ENCODE measurements at places on chromosomes 6 and 20.

DNA sequence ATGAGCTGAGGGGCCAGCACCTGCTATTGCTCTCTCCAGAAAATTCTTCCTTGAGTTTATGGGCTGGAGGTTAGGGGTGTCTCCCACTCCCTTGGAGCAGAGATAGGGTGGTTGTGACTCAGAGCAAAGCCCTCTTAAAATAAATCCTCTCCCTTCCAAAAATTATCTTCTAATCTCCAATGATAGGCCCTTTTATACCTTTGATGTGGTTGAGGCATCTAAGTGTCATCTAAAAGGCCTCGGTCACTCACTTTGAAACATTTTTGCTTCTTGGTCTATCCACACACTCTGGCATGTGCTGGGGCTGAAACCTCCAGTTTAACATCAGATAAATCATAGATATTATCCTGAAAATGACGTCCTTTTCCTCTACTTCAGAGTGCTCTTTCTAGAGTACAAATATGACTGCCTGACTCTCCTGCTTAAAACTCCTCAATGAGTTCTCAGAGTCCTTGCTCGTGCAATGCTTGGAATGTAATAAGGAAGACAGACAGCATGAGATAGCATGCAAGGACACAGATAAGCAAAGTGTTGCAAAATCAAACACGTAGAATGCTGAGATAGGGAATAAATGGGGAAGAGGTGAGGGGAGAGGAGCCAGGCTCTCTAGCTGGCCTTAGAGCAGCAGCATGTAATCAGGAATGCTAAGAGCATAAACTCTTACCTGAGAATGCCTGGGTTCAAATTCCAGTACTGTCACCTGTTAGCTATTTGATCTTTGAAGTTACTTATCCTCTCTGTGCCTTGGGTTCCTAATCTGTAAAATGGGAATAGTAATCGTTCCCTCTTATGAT is 374.1 kb upstream of the CITED2 start:
- DNase-seq: no peak

DNA sequence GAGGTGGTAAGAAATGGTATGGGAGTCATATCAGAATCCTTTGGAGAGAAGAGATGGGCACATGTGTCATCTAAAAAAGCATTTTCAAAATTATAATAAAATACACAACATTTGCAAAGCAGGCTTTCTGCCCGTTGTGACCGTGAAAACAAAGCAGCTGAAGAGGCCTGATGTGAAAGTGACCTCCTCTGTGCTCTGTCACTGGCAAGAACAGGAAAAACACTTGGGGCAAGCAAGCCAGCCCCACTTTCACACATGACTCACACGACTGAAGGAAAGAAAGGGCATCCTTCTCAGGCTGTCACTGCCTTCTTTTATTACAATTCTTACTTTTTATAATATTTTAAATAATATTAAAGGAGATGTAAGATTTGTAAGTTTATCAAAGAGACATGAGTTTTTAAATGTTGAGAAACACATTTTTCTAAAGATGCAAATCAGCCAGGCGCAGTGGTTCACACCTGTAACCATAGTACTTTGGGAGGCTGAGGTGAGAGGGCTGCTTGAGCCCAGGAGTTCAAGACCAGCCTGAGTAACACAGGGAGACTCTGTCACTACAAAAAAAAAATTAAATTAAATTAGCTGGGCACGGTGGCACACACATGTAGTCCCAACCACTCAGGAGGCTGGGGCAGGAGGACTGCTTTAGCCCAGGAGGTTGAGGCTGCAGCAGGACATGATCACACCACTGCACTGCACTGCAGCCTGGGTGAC is 143.7 kb downstream of the BTBD9 start:
- no peak for DNase-seq

DNA sequence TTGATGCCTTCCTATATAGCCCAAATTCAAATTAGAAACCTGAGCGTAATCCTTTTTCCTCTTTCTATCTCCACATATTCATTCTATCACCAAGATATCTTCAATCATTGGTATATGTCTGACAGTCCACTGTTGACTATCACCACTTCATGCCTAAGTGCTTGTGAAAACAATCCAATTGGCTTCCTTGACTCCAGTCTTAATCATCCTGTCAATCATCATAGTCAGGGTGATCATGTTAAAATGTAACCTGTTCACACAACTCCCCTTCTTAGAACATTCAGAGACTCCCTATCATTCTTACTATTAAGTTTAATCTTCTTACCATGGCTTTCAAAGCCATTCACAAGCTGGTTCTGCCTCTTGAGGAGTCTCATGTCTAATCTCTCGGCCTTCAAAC is 616.7 kb downstream of the PHF3 start:
- DNase-seq: no peak

GRCh38 chr6:79544939-79545450 is 7.8 kb upstream of the LCA5 start:
- peak; percentile 97 for DNase-seq

DNA sequence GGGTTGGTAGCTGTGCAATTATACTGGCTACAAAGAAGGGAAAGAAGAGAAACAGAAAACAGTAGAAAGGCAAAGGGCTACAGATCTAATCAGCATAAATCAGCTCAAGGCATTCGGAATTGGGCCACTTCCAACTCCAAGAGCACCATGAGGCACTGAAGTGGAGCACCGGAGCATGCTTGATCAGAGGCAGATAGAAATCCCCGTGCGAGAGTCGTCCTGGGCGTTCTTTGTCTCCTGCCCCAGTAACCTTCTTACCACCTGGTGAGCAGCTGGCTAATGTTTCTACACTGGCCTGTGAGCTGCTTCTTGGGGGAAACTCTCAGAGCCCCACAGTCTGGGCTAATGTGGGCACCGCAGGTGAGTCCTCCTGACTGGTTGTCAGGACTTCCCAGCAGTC is 16.7 kb downstream of the NEDD9 start:
- DNase-seq: no peak

GRCh38 chr6:157282284-157282683 is 41.0 kb downstream of the TMEM242 start:
- no peak for DNase-seq

DNA sequence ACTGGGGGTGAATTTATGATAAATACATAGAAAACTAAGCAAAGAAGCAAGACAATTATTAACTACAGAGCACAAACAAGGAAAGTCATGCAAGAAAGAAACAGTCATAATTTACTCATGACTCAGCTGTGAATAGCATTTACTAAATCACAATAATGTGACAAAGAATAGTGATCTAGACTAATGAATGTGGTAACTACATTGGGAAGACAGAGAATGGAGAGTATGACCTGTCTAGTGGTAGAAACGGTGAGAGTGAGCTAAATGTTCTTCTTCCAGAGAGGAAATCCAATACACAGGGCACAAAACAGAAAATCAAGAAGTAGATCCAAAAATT is 153.5 kb upstream of the DST start:
- no peak for DNase-seq

GRCh38 chr6:138287144-138287955 is 69.1 kb upstream of the PBOV1 start:
- peak; percentile 38 for DNase-seq

- no peak for DNase-seq
Observed at GRCh38 chr6:152233547-152234320, 403.4 kb downstream of the SYNE1 start.

GRCh38 chr6:105705608-105706007 is 302.7 kb upstream of the PREP start:
- DNase-seq: no peak

DNA sequence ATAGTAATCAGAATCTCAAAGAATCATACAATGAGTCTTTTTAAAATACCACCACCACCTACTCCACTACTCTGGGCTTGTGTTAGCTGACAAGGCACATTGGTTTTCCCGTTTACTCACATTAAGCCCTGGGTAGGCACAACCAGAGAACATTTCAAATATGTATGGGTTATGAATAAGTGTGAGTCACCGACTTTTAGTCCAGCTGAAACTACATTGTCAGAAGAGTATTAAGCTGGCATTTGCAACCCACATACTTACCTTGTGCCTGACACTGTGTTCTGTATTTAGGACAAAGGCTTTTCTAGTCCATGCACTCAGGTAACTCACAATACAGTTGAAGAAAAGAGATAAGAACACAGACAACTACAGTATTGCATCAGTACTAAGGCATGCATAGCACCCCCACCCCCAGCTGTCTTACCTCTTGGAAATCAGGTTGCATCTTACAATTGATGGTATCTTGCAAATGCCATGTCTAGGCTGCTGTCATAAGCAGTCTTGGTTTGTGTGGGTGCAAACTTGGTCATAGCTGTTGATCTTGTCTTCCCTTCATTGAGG is 40.3 kb upstream of the AHI1 start:
- DNase-seq: peak; percentile 34

DNA sequence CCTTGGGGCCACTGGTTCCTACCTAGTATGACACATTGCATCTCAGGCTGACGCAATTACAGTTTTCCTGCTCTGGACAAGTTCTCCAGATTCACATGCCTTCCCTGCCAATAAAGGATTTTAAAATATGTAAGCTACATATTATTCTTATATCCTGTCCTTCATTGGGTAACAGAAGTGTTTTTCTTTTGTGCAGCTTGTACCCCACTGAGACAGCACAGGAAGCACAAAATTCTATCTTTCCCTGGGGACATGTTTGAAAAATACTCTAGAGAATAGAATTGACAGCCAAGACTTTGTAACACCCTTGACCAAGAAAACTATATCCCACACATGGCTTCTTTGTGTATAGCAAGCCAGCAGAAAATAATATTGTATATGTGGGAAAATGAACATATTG is 456.8 kb downstream of the MAFB start:
- no peak for DNase-seq

DNA sequence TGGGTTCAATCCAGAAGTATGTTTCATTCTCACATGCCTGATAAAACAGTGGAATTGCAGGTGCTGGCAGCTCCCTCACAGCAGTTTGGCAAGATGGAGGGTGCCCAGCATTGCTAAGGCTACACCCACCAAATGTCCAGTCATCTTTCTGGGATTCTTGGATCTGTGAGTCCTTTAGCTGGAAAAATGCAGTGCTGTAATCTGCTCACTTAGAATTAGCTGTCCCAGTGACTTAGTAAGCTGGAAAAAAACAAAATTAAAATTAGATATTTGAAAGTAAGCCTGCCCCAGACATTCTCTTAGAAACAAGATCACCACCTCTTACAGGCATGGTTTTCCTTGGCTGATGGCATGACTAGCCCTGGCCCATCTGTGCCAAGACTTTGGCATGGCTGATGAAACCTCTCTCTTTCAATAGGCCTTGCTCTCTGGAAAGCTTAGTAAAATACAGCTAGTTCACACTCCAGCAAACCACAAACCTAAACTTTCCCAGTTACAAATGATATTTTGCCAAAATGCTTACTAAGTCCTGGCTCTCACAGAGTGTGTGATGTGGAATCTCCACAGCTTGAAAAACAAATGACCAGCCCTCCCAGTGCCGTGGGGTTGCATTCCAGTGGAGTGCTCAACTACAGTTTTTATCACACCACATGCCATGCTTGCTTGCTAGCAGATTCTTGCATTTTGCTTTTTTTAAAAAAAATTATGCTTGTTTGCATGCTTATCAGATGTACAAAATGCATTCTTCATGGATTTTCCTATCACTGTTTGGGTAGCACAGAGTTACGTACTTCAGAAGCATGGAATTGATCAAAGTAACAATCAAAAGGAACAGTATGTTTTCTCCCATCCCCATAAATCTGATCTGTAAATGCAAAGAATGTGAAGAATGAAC is 261.5 kb downstream of the EYA4 start:
- DNase-seq: no peak

DNA sequence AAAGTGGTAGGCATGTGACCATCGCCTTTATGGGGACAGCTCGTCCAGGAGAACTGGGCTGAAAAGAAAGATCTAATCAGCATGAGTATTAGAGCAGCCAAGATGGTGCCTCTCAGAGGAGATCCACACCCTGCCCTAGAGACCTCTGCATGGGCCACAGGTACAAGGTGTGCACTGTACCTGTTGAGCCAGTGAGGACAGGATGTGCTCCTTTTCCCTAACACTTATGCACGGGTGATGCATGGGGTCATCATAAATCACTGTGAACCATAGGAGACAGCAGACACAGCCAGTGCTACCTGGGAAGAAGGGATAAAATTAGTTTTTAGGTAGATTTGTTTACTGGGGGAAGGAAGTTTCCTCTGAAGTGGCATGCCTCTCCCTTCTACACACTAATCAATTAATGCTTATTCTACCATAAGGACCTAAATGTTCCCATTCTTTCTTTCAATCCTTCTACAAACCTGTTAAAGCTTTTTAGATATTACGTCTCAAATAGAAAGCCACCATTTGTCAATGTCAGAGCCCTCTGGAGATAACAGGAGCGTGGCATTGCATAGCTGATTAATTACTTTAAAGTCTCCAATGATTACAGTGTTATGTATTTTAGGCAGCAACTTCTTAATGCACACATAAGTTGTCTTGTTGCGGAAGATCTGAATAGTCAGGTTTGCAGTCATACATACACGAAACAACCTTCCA is 13.6 kb downstream of the SLC17A2 start:
- DNase-seq: no peak

- no peak for DNase-seq
Observed at GRCh38 chr20:31908016-31908415, 37.6 kb downstream of the TTLL9 start.

GRCh38 chr6:156691018-156691417 is 86.2 kb upstream of the ARID1B start:
- DNase-seq: no peak

DNA sequence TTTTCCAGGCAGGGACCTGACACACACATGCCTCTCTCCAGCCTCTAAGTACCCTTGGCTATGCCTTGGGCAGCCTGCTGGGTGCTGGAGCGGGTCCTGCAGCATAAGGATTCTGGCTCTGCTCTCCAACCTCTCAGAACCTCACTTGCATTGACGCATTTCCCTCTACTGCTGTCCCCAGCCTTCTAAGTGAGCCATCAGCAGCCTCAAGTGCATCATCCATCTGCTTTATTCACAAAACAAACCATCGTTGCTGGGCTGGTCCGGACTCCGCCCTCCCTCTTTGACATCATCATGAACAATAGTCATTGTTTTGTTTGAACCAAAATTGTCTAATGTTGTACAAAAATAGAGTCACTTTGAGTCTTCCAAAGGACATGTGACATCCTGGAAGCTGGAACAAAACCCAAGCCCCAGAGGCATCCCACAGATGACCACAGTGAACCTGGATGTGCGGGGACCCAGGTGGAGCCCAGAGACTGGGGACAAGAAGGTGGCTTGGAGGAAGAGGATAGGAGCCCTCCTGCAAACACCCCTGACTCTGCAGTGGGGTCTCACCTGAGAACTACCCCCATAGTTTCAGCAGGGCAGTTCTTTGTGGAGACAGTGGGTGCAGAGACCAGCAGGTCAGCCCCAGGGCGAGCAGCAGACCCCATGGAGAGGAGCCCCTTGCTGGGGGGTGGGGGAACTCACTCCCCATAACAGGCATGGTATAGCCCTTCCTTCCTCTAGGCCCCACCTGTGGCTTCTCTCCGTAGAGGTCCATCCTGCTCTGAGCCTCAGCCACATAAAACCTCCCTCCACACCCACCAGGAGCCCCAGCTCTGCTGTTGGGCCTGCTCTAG is 230.1 kb downstream of the SYNDIG1 start:
- no peak for DNase-seq

GRCh38 chr6:37222992-37223391 is 34.6 kb upstream of the TBC1D22B start:
- DNase-seq: no peak

Measured in HCT116 (cell line).